ENCODE measurements at places on chromosomes 12 and 14.

GRCh38 chr12:7695566-7696197, at the start of gene GDF3:
Gene GDF3, minus strand, starts transcription at chr12:7695775. Its CDS starts 47 bp downstream, at chr12:7695728.
- no peak for DNase-seq

GRCh38 chr14:46259536-46259935, 392.0 kb downstream of the RPL10L start:
- no peak for DNase-seq

DNA sequence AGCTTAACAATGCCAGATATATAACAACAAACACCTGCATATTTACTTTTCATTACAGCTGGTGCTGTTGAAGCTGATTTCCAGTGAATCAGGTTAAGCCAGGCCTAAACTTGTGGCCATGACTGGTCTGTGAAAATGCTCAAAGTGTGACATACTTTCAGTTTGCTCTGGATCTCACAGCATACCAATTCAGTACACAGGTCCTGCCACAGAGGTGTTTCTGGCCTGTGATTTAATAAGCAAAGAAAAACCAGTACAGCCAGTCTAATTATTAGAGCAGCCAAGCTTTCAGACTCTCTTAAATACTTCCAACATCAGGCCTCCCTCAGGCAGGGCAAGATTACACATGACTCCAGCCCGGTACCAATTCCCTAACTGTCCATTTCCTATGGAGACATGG, 27.4 kb upstream of the TMCC3 start:
- DNase-seq, result no peak

DNA sequence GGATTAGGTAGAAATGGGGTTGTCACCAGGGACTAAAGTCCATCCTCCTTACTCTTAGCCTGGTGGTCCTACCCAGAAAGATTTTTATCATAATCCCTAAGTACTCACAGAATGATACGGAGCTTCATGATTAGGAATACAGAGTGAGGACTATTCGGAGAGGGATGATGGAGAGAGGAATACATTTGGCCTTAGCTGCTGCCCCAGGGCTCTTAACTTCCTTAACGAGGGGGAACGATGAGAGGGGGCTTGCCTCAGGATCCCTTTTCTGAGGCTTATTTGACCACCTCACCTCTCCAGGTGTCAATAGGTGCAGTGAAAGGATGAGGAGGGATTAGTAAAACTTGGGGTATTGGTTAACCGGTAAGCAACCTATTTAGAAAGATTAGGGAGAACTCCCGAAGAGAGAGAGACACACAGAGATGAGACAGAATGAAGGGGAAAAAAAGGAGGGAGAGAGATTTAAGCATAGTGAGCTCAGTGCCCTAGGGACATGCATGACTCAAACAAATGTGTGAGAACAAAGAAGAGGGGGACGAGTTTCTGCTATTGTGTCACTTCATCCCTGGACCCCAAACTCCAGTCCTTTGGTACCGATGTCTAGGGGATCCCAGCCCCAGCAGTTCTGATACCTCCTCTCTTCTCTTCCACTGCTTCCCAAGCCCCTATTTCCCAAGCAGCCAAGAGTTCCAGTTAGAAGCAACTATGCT, 1.1 kb downstream of the NFE2 start:
- DNase-seq, result no peak

- no peak for DNase-seq
Measured at GRCh38 chr12:30126944-30127343, 343.2 kb upstream of the TMTC1 start.

DNA sequence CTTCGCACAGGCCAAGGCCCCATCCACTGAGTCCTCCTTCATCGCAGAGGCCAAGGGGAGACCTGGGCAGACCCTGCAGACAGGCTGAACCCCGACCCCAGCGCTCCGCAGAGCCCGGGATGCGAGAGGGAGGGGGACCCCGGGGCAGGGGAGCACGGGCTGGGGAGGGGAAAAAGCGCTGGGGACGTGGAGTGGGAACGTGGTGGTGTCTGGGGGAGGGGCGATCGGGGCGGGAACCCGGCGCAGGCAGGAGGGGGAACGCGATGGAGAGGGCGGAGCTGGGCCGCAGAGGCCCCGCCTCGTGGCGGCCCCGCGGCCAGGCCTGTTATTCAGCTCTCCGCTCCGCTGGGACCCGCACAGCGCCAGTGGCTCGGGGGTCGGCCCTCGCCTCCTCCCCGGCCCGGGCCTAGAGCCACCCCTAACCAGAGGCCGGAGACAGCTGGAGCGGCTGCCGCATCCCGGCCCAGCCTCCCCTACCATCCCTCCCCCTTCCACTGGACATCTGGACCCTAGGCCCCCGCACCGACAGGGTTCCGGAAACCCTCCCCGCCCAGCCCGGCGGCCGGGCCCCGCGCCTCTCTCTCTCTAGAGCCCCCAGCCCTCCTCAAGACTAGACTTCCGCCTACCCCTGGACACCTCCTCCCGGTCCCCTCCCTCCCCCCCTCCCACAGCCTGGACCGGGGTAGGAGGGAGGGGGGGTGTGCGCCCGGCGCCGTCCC, at the start of gene ARHGEF25:
Gene ARHGEF25 (plus strand): TSS at position 328 of the 719 bp plus-strand sequence. CDS start 460 bp downstream, outside the sequence.
- DNase-seq, result peak; percentile 35
